ENCODE measurements at places on chromosomes 4 and X.

DNA sequence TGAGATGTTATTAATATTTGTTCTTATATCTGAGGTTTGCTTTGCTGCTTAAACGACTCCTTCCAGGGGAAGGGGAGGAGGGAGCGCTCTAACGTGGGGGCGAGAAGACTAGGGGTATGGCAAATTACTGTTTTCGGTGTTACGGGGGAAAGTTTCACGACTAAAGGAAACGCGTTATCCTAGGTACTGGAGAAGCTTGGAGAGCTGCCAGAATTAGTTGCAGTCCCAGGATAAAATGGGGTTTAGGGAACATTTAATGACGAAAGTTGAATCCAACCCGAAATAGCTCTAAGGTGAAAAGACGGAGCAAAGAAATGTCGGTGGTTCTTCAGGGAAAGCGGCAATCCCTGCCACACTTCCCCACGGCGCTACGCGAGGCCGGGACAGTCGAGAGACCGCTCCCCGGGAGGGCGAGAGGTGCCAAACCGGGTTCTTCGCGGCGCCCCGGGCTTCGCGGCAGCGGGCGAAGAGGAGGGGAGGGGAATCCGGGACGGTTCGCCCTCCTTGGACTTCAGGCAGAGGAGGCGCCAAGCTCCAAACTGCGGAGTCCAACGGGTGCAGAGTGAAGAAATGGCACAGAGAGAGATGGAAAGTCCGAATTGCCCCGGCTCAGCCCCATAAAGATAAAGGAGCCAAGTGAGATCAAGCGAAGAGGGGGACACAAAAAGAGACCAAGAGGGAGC lies 724 bp downstream of the THOC2 start:
- no peak for DNase-seq

- no peak for DNase-seq
These were observed 42.9 kb downstream of the USP26 start for GRCh38 chrX:133053861-133054598.

GRCh38 chrX:88424071-88424470 lies 323.0 kb upstream of the CPXCR1 start:
- no peak for DNase-seq

DNA sequence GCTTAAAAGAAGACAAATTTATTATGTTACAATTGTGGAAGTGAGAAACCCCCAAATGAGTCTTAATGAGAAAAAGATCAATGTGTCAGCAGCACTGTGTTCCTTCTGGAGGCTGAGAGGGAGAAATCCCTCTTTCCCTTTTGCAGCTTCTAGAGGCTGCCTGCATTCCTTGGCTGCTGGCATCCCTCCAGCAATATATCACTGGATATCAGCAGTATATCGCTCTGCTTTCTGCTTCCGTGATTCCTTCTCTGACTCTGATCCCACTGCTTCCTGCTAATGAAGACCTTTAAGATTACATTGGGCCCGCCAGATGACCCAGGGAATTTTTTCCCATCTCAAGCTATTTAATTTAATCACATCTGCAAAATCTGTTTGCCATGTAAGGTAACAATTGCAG lies 1008.0 kb downstream of the RAPGEF2 start:
- no peak for DNase-seq

DNA sequence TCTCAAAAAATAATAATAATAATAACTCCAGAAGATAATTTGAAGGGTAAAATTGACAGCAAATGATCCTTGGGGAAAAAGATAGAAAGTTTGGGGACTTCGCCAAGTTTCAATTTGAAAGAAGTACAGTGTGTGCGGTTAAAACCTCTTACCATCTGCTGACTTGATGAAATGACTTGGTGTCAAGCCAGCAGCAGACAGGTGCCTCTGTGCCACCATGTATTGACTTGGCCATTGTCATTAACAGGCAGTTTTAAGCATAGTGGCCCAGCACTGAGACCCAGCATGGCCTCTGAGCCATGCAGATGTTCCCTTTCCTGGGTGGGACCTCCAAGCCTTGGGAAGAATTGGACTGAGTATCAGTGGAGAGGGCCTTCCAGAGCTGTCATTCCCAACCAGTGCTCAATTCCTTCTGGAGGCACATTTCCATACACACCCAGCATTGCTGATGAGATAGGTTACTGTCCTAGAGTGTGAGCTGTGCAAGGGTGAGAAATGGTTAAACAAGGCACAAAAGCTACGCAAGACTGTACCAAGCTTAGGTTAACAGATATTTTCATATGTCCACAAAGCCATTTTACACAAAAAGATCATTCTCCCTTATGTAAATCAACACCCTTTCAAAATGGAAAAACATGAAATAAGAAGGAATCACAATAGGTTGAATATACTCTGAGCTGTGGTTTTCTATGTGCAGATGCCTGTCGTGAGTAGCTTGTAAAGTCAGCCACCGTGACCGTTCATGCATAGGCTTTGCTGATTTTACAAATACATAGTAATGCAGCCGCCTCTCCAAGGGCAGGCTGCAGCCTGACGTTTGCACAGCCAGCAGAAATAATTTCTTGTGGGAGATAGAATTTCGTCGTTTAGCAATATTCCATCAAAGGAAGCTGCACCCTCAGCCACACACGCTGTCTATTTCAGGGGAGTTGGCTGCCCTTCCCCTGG lies 59.4 kb upstream of the FBXW7 start:
- DNase-seq = no peak

DNA sequence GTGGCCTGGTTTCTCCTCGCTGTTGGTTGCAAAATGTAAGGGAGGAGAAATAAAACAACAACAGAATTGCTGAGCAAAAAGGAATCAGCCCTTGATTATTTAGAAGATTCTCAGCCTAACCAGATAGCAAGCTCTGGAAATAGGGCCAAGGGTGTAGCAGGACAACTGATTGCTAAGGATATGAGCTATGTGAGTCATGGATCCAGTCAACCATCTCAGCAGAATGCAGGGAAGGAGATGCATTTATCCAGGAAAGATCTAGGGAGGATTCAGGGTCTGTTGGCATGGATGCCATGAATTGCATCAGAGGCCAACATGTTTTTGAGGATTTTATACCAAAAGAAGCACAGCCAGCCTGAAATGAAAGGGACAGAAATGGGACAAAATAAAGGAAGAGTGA lies 2.2 kb upstream of the XAGE3 start:
- no peak for DNase-seq

DNA sequence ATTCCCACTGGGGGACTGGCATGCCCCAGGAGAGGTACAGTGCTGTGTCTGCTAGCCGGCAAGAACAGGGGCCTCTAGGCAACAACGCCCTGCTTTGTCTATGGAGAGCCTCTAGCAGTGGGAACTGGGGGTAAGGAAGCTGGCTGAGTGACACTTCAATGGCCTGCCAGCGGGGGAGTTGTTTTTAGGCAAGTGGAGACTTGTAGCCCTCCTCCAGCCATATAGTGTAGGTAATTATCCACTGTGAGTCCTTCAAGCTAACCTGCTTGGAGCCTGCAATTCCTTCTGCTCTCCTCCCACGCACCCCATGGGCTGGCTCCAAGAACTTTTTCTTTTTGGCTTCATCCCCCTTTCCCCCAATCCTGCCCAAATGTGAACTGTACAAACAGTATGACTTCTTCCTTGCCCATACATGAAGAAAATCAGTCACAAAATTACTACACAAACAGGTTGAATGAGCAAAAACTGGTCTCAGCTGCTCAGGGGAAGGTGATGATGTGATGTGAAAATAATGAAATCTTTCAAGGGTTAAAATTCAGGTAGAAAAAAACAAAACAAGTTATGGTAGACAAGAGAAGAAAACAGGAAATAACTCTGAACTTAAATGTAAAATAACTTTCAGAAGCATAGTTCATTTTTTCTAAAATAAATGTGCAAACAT lies 33.1 kb downstream of the LEF1 start:
- no peak for DNase-seq

DNA sequence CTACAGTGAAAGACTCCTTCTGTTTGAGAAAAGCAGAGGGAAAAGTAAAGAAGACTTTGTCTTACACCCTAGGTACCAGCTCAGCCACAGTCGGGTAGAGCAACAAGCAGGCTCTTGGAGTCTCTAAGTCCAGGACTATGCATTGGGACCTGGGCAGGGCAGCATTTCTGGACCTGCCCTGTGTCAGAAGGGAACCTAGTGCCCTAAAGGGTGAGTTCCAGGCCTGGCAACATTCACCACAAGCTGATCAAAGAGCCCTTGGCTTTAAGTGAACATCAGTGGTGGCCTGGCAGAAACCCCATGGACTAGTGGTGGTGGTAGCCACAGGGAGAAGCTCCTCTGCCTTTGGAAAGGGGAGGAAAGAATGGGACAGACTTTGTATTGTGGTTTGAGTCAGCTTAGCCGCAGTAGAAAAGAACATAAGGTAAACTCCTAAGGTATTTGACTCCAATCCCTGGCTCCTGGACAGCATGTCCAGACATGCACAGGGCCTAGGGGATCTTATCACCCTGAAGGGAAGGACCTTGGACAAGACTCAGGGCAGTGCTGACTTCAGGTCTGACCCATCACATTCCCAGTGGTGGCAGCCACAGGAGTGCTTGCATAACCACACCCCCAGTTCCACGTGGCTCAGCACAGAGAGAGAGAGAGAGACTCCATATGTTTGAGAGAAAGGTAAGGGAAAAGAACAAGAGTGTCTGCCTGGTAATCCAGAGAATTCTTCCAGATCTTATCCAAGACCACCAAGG lies 32.6 kb downstream of the CCDC158 start:
- no peak for DNase-seq

DNA sequence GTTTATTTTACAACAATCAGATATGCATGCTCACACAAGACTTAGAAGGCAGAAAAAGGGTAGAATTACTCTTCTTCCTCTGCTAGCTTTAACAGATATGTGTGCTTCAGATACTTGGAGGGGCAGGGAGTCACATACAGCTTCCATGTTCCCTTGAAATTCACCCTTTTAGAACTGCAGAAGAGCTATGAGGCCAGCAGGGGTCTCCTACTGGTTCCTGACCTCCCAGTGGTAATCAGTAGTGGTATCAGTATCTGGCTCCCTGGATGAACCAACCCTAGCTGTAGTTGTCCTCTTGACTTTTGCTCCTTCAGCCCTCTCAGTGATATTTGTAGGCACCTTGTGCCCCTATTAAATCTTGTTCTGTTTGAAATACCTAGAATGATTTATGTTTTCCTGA lies 81.5 kb downstream of the RCHY1 start:
- no peak for DNase-seq

DNA sequence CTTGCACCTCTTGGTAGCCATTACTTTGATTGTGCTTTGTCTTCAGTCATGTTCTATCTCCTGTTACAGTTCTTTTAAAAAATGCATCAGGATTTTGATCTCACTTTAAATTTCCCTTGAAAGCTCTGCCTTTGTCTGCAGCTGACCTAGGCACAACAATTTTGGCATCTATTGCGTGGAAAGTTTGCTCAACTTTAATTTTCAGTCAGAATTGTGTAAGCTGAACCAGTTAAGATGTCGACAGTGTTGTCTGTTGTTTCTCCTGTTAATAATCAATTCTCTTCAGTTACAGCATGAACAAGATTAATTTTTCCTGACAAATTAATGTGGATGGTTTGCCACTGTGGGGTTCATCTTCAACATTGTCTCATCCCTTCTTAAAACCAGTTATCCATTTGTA lies 34.9 kb downstream of the TIGD2 start:
- no peak for DNase-seq

GRCh38 chr4:141702472-141703182 lies 66.2 kb downstream of the IL15 start:
- no peak for DNase-seq

- DNase-seq = no peak
These were observed 319.1 kb upstream of the RPS6KA3 start for GRCh38 chrX:20585782-20586181.

GRCh38 chrX:100477467-100477866 lies 67.4 kb upstream of the PCDH19 start:
- DNase-seq = no peak

GRCh38 chr4:74364652-74365491 lies at the start of gene EREG:
EREG (plus strand) TSS chr4:74365145; CDS start chr4:74365309, 164 bp downstream.
- DNase-seq = no peak

- peak; percentile 15 for DNase-seq
These were observed 1.1 kb downstream of the ZCCHC18 start for GRCh38 chrX:104113222-104113965.
